ENCODE measurements at places on chromosomes 5 and 9.
A peak's percentile ranks its signal among the peaks of the same experiment; 100 is the strongest.

DNA sequence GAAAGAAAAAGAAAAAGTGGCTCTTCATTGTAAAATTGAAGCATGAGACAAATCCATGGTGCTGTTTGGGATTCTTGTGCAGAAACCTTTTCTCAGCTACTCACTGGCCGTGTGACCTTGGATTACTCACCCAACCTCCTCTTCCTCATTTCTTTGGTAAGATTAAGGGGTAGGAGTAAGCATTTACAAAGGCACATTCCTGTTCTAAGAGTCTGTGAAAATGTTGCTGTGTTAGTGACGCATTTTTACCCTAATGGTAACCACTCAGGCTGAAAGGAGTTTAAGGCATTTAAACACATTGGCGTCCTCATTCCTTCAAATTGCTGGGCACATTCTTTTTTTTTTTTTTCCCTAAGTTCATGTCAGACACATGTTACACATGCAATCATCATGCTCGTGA lies 4.3 kb downstream of the RAI14 start:
- peak; percentile 64 for DNase-seq

GRCh38 chr5:176726746-176727527 lies 79.7 kb downstream of the TSPAN17 start:
- DNase-seq: no peak

- DNase-seq: no peak
Observed at GRCh38 chr9:110131499-110131898, 76.5 kb downstream of the C9orf152 start.

DNA sequence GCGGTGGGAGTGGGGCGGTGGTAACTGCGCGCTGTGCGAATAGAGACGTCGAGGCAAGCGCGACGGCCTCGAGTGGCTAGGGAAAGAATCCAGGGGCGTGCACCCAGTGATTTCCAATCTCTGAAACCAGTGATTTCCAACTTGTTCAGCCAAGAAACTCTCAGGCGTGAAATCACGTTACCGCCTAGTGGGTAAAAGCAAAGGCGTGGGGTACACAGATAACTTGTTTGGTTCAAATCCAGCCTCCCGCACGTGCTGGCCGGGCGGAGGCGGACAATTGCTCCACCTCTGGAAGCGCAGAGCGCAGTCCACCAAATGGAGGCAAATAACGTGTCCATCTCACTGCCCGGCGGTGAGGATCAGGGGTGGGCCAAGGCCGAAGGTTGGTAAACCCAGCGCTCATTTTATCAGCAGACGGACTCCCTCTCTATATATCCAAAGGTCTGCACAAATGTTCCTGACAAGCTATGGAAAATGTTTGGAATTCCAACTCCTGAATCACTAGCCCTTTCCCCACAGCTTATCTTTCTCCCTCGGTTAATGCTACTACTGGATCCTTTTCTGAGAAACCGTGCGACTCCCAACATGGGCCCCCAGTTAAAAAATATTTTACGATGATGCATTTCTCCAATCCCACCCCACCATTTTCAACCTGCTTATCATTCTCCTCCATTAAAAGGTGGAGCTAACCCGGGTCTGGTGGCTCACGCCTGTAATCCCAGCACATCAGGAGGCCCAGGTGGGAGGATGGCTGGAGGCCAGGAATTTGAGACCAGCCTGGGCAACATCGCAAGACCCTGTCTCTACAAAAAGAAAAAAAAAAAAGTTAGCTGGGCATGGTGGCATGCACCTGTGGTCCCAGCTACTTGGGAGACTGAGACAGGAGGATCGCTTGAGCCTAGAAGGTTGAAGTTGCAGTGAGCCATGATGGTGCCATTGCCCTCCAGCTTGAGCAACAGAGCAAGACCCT lies 950 bp upstream of the FNBP1 start:
- DNase-seq: no peak

- DNase-seq: peak; percentile 98
Observed at GRCh38 chr9:110156902-110157301, 51.1 kb downstream of the C9orf152 start.

- no peak for DNase-seq
Observed at GRCh38 chr5:147190331-147190730, 44.5 kb upstream of the STK32A start.
